ENCODE measurements at places on chromosomes 4 and X. TPM values are rescaled to one million over a fixed set of nuclear protein-coding genes. Genes with fewer than 3 reads are reported as not detected.

DNA sequence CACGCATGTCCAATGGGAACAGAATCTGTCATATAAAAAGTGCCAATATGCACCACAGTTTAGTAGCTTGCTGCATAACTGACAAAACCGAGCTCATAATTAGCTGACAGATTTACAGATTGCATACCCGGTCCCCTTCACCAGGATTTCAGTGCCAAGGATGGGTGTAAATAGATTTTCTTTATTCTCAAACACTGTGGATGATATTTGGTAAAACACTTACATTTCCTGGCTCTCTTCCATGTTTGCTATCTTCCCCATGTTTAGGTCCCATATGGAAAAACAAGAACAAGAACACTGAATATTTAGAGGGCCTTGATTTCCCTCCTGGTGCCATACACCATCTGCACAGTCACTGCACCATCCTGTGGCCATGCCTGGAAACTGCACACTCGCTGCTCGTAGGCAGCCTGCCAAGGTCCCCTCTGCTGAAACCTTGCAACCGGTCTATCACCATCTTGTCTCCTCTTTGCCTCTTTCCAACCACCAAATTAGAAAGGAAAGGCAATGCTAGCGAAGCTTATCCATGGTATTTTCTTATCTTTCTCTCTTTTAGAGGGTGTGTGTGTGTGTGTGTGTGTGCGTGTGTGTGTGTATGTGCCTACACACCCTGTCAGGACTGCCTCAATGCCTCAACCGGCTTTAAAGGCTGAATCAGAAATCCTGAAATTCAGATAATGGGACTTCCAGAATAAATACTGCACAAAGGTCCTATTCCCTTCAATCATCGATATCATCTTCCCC lies 124.2 kb upstream of the MBNL3 start:
- peak; percentile 6 for DNase-seq

DNA sequence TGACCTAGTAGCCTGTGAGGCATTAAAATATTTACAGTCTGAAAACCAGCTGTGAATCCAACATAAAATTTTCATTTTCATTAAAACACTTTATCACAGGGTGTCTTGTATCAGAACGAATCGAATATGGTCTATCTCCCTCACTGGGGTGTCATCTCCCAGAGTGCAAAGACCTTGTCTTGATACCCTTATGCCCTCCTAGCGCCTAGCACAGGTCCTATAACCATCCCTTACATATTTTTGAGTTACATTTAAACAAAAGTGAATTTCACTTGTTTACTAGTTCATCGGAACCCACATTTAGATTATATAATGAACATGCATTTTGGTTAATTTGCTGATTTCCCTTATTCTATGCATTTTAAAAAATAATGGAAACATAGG lies 14.0 kb downstream of the DIPK2B start:
- no peak for DNase-seq

The AMBN gene
- total RNA-seq = not detected

- DNase-seq = no peak
Observed at GRCh38 chr4:24849756-24850155, 54.4 kb downstream of the SOD3 start.

DNA sequence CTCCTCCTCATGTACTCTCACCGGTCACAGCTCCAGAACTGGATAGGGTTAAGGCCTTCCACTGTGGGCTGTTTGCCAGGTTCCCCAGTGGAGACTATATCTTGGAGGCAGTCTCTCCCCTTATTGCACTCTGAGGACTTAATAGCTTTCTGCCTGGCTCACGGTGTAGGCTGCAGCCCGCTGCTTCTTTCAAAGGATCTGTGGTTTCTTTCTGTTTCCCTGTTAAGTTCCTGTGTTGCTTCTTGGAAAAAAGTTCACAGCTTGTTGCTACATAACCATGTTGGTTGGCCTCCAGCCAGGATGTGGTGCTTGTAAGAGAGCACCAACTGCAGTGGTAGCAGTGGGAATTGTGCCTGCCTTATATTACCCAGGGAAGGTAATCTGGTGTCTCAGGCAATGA lies 24.9 kb upstream of the ZDHHC15 start:
- peak; percentile 51 for DNase-seq

DNA sequence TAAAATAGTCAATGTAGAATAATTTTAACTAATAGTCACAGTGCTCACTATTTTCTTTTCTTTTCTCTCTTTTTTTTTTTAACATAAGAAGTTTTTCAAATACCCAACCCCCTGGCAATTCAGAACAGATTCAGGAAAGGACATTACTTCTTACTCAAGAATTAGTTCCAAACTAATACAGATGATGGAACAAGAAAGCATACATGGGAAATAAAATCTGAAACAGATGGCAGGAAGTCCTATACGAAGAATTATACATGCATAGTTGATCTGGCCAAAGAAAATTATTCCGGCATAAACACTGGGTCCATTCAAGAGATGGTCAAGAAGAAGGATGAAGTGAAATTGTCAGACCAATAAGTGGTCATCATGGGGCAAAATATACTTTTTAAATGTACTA lies 614.4 kb upstream of the INTU start:
- no peak for DNase-seq

GRCh38 chrX:47321386-47321785 lies 49.0 kb upstream of the ZNF157 start:
- DNase-seq = no peak

Data from hematopoietic multipotent progenitor cell (in vitro differentiated cells).